Aorta (tissue), 5 donors: ENCODE measurements at places on chromosomes 7 and 10. TPM values are rescaled to one million over a fixed set of nuclear protein-coding genes. Genes with fewer than 3 reads are reported as not detected.

GRCh38 chr10:60206735-60207134 lies 182.9 kb downstream of the ANK3 start:
- no peak for DNase-seq

Gene DLX5
- 1.4 TPM for total RNA-seq

DNA sequence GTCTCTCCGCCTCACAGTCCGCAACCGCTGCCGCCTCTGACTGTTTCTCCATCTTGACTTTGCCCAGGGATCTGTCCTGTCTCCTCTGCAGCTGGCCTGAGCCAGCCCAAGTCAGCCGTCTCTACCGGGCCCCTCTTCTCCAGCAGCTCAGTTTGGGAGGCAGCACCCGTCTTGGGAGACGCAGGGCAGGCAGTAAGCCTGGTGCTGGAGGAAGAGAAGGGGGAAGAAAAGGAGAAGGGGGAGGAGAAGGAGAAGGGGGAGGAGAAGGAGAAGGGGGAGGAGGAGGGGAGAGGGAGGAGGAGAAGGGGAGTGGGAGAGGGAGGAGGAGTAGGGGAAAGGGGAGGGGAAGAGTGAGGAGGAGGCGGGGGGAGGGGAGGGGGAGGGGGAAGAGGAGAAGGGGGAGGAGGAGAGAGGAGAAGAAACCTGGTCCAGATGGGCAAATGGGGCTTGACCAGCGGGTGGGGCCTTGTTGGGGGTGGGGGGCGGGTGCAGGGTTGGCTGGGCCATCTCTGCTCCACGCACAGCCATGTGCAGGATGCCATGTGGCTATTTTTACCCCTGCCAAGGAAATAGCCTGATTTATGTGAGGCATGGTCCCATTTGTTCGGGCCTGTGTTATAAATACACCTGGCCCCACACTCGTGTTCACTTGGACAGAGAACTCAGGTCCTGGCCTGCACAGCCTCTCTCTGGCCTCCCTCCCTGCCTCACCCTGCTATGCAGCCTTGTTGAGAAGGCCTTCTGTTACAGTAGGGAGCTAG lies 35.9 kb upstream of the FZD9 start:
- DNase-seq = no peak

- no peak for DNase-seq
Observed at GRCh38 chr10:47353351-47353750, 5.2 kb downstream of the RBP3 start.

Gene HOXA10
- 1.5 TPM for total RNA-seq

Gene SAMD9
- total RNA-seq = 9.5 TPM
